Cerebellar nuclear complex (tissue), 1 donor: ENCODE measurements at places on chromosomes 11 and 22.

DNA sequence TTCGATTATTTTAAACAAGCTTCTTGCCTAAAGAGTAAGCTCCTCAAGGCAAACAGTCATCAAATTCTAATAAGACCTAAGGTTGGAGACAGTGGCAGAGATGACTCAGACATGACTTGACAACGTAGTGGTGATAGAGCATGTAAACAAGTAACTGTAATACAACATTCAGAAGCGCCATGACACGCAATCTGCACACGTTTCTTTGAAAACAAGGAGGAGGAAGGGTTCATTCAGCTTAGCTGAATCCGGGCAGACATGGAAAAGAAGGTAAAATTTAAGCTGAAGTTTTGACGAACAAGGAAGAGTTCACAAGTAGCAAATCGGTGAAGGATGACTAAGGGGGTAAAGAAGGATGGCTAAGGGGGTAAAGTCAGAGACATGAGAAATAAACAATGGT, 152.4 kb upstream of the ZC3H12C start:
- no peak for DNase-seq

DNA sequence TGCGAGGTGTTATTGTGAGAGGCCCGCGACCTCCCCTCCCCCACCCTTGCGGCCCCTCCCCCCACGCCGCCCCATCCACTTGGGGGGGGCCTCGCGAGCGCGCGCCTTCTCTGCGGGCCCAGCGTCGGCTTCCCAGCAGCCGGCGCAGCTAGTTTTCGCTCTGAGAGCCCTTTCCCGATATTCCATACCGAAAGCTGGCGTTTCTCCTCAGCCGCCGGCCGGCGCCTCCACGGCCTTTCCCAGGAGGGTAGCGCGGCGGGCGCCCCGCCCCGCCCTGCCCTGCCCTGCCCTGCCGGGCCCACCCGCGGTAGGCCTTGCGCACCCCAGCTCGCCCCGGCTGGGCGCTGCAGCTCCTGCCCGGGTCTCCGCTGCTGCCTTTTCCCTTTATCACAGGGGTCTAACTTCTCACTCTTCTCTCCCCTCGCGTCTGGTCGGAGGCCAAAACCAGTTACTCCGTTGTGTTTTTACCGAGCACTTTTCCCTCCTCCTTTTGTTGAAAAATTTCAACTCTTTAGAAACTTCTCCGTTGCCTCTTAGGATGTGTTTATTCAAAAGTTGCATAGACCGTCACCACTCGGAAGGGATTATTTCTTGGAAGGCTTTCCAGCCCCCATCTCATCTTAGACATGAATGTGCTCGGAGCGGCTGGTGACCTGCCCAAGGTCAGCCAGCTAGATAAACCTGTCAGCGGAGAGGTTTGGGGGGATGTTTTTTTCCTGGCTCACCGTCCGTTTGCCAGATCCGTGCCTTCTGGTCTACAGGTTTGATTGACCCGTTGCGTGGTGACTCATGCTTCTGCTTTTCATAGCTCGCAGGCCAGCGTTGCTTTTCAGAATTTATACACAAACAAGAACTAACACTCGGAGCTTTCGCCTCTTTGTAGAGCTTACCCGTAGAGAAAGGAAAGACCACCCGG, 648 bp downstream of the PAFAH1B2 start:
- no peak for DNase-seq

DNA sequence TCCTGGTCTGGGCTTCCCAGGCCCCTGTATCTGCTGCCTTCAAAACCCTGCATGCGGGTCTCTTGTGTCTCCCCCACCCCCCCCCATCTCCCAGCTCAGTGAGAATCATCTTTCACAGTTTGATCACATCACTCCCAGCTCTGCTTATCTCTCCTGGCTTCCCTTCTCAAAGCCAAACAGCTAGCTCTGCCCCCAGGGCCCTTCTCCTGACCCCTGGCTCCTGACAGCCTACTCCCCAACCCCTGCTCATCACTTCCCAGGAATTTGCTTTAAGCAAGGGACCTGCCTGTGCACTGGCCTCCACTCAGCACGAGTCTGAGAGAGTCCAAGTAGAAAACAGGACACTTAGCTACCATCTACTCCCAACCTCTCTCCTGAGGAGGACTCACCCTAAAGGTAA, 342.7 kb downstream of the TENM4 start:
- no peak for DNase-seq

DNA sequence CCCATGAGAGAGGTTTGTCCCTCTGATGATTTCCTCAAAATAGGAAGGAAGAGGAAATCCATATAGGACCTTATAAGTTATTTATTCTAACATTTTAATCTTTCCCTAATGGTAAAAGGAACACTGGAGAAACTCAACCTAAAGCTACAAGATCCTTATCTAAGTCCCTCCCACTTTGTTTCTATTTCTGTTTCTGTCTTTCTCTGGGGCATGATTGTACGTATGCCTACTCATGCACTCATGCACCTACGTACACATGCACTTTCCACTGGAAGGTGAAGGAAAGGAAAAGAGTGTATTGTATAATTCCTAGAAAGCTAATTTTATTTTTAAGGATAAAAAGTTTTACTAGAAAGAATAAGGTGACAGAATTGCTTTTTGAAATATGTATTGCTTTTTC, 125.0 kb downstream of the RAB38 start:
- no peak for DNase-seq

DNA sequence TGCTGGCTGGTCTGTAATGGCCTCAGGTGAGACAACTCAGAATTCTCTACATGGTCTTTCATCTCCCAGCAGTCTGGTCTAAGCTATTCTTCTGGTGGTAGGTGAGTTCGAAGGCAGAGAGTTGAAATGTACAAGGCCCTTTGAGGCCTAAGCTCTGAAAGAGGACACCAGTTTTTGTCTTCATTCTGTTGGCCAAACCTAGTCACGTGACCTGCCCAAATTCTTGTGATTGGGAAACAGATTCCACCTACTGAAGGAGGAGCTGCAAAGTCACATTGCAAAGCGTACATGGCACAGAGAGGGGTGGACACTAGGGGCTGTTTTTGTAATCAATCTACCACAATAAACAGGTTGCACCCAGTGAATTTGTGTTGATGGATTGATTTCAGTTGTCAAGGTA, 193.5 kb downstream of the NAV2 start:
- DNase-seq = no peak

DNA sequence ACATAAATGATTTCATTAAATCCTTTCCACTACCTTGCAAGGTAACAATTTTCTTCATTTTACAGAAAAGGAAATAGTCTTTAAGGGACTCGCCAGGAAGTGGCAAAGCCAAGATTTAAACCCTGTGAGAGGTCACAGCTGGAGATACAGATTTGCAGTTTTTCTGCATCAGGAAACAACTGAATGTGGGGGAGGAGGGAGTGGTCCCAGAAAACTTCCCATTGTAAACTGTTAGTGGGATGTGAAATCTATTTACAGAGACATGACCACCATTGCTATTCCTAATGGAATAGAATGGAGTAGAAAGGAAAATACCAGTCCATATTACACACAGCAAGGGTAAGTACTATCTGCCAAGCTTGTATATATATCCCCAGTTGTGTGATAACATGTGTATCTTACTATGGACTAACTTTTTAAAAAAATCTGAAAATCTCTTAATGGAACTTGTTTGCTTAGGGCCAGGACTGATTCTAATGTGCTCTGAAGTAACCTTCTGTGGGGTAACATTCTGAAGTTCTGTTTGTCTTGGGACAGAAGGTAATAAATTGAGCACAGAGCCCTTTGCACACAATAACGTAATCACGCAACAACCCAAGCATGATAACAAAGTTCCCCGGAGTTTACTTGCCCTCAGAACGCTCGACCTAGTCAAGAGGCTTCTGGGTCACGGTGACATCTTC, 10.9 kb upstream of the TSKU start:
- no peak for DNase-seq

GRCh38 chr11:133945087-133945974, 11.4 kb downstream of the IGSF9B start:
- DNase-seq = no peak

DNA sequence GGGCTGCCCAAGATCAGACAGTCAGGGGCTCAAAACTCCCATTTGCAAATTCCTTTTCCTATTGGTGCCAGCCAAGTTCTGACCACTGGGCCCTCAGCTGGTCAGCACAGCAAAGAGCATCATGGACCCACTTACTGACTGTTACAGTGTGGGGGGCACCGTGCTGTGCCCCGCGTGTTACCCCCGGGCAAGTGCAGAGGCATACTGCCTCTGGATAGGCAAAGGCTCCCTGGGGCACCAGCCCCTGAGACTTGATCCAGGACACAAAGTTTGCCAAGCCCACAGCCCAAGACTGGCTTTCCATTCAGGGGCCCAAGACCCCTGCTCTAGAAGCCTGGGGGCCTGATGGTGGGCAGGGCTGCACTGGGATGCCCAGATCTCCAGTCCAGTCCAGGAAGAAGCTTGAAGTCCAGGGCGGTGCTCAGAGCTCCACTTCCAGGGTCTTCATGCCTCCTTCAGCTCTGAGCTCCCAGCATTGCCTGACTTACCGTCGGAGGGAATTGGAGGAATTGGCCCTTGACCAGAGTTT, 6.6 kb downstream of the LRRC32 start:
- no peak for DNase-seq

GRCh38 chr11:79441461-79441875, 638 bp upstream of the TENM4 start:
- DNase-seq = no peak

DNA sequence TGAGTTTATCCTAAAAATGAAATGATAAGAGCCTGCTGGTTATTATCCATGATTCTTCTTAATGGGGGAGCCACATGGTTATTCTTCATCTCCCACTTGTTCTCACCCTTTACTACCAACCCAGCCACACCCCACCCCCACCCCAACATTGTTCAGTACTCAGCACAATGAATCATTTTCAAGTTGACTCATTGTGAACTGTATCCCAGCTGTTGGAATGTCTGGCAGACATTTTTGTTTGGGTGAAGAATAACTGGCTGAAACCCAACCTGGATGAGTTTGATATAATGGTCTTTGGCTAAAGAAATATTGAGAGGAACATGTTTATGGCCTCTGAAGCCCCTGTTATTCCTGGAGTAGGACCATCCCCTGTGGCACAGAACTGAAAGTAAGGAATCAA, 136.2 kb downstream of the ELP4 start:
- no peak for DNase-seq

- DNase-seq = peak; percentile 16
Observed at GRCh38 chr11:32255841-32256240, 165.0 kb downstream of the RCN1 start.

DNA sequence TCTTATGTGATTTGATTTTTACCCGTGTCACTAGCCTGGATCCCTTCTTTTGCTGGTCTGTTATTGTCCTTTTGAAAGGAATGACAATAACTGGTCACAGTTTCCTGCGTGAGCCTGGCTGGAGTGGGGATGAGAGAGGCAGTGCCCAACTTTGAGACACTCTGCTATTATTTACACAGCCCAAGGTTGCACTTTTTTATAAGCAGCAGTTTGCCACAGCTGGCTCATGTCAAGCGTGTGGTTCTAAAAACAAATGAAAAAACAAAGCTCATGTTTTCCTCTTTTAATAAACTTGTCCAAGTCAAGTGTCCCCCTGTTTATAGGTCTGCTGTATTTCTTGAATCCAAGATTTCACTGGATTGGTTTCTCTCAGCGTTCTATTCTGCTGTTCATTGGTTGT, 201.3 kb downstream of the GRIK4 start:
- DNase-seq = no peak

DNA sequence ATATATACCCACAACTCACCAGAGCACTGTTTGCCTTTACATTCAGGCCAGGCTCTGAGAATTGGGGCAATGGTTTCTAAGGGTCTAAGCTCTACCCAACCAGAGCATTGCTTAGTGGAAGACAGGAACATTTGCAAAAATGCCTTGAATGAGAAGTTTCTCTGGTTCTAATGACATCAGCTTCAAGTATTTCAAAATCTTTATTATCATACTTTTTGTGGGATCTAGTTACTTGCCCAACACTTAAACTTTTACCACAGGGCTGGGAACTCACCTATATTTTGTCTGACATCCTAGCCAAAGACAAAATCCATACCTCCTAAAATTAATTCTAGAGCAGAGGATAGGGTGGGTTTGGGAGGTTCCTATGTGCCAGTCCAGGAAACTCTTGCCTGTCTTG, 51.5 kb downstream of the INSC start:
- DNase-seq = no peak

DNA sequence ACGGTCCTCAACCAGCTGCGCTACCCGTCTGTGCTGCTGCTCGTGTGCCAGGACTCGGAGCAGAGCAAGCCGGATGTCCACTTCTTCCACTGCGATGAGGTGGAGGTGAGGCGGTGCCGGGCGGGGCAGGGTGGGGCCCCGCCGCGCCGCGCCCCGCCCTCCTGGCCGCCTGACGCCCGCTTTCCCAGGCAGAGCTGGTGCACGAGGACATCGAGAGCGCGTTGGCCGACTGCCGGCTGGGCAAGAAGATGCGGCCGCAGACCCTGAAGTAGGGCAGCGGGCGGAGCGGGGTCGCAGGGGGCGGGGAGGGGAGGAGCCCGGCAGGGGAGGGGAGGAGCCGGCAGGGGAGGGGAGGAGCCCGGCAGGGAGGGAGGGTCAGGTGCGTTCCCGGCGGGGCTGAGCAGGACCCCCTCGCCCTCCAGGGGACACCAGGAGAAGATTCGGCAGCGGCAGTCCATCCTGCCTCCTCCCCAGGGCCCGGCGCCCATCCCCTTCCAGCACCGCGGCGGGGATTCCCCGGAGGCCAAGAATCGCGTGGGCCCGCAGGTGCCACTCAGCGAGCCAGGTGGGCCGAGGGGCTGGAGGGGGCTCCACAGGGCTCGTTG, 14.7 kb downstream of the EPS8L2 start:
- no peak for DNase-seq

- no peak for DNase-seq
Observed at GRCh38 chr22:36863979-36864378, 3.2 kb downstream of the NCF4 start.

- no peak for DNase-seq
Observed at GRCh38 chr22:26527574-26528465, 15.5 kb upstream of the TFIP11 start.

GRCh38 chr11:117670443-117670842, 126.6 kb downstream of the DSCAML1 start:
- no peak for DNase-seq

- no peak for DNase-seq
Observed at GRCh38 chr11:3010004-3010403, 17.9 kb upstream of the NAP1L4 start.

DNA sequence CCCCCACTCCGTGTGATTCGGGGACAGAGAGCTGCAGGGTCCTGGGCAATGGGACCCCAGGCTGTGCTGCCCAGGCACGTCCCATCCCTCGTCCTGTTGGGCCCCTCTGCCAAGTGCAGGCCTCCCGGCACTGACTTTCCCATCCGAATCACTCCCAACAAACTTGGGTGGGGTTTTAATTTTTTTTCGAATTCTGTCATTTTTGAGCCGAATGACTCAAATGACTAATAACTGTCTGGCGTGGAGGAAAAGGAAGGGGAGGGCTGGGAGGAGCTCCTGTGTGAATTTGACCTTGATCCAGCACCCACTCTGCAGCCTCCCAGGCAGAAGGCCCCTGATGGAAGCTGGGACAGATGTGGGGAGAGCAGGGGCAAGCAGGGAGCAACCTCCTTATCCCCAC, 1173.2 kb downstream of the BRD1 start:
- no peak for DNase-seq

- DNase-seq = no peak
Observed at GRCh38 chr11:69979632-69980031, 98.5 kb upstream of the ANO1 start.

- DNase-seq = no peak
Observed at GRCh38 chr11:70482529-70482917, 84.2 kb downstream of the CTTN start.

GRCh38 chr22:49674479-49675050, 153.1 kb downstream of the BRD1 start:
- DNase-seq = no peak

GRCh38 chr11:13874597-13874996, 87.9 kb upstream of the SPON1 start:
- DNase-seq = no peak

- DNase-seq = no peak
Observed at GRCh38 chr11:68431984-68432645, 28.4 kb upstream of the PPP6R3 start.
